Femur (tissue), 1 donor: ENCODE measurements at places on chromosomes 1 and 21.

GRCh38 chr1:8680664-8681650 is 136.5 kb downstream of the RERE start:
- DNase-seq, result no peak

- DNase-seq, result peak; percentile 49
Observed at GRCh38 chr1:231778009-231778719, 151.6 kb downstream of the DISC1 start.

GRCh38 chr1:46478721-46479485 is 10.7 kb upstream of the DMBX1 start:
- DNase-seq, result no peak

GRCh38 chr1:86713477-86713876 is 9.1 kb downstream of the SH3GLB1 start:
- DNase-seq, result no peak

GRCh38 chr1:44411861-44412260 is 6.8 kb downstream of the RNF220 start:
- no peak for DNase-seq

GRCh38 chr1:228983661-228984060 is 248.4 kb downstream of the RHOU start:
- peak; percentile 6 for DNase-seq

DNA sequence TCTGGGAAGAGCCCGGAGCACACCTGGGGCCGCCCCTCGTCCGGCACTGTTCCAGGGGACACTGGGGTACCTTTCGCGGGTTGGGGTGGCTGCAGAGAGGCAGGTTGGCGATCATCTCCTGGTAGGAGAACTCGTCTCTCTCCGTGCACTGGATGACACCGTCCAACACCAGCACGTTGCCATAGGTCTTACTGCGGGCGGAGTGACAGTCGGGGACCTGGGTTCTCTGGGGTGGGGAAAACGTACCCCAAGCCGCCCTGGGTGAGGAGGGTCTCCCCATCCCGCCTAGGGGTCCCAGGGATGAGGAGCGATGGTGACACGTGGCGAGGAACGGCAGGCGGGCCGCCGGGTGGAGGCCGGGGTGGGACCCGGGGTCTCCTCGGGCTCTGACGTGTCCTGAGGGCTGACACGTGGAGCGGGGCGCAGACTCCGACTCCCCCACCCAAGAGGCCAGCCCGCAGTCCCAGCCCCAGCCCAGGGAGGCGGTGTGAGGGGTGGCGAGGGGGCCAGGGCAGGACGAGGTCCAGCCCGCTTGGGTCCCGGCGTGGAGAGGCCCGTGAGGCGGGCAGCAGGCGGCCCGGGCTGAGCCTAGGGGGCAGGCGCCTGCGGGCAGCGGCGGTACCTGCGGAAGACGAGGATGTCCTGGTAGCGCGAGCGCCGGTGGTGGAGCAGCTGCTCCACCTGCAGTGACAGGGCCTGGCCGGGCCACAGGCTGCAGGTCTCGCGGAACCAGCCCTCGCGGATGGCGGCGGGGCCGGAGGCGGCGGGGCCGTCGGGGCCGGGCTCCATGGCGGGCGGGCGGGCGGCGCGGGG is 457 bp downstream of the SRM start:
- no peak for DNase-seq

DNA sequence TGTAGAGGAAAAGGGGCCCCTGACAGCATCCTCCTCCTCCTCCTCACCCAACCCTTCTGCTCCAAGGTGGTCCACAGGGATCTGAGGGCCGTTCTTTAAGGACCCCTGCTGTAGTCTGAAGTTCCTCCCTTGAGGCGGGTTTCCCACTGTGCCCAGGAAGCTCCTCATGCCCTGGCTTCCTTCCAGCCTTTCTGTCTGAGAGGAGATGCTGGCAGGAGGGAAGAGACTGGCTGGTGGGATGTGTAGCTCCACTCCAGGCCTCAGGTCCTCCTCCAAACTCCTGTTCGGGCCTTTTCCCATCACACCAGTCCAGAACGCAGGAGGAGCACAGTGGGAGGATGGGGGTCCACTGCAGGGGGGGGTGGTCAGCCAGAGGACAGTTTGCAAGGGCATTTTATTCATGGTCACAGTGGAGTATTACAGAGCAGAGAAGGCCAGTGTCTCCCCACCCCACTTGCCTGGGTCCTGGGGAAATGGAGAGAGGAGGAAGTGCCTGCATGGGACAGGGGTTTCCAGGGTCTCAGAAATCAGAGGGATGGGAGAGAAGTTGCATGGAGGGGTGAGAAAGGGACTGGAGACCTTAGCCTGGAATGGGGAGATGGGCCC is 7.8 kb downstream of the ETV3L start:
- DNase-seq, result peak; percentile 13

- DNase-seq, result peak; percentile 62
Observed at GRCh38 chr1:36203554-36204346, 20.5 kb upstream of the THRAP3 start.

GRCh38 chr21:36542312-36543101 is 62.6 kb upstream of the CLDN14 start:
- no peak for DNase-seq

DNA sequence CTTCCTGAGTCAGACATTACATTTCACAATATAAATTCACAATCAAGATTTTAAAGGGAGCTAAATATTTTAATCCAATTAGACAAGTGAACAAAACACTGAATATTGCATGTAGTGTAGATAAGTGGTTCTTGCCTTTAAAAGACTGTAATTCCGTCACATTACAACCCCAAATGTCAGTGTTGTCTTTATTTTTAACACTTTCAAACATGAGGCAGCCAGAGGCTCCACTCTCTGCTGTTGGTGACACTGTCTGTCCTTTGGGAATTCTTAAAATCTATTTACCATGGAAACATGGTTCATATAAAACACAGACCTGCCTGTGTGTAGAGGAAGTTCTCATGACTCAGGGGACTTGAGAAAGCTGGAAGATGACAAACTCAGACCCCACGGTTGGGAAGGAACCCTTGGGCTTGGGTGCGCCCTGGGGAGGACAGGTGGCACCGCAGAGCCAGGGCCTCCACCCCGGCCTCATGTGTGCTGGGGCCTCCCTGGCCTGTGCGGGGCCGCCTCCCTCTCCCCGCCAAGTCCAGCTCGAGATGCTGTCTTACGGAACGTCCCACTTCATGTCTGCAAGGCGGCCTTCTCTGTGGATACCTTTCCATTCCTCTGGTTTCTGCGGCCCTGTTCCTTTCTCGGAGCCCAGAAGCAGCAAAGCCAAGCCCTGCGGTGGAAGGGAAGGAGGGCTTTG is 239.0 kb downstream of the SDCCAG8 start:
- DNase-seq, result no peak

DNA sequence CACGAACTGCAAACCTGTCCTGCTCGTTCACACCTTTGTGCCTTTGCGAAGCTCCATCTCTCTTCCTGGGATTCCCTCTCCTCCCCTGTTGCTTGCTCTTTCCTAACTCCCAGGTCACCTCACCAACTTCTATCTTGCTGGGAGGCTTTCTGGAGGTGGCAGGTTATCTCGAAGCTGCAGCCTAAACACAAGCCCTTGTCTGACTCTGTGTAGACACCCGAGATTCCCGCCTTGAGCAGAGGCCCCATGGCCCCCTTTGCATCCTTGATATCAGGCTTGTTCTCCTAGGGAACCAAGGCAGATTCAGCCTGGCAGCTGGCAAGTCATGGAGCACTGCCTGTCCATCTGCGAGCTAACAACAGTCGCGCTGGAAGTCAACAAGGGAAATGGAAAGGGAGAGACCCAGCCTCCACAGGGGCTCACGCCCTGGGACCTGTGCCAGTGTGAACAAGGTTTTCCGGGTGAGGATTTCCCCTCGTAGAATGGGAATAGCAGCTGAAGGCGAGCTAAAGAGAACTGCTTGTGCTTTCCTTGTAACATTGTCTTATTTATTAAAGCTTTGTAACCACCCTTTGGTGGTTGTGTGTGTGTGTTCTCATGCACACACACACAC is 109.5 kb upstream of the JUN start:
- DNase-seq, result peak; percentile 54

- peak; percentile 7 for DNase-seq
Observed at GRCh38 chr1:53549287-53549686, 90.1 kb downstream of the DMRTB1 start.

GRCh38 chr1:26946270-26946669 is 14.0 kb downstream of the KDF1 start:
- DNase-seq, result no peak

DNA sequence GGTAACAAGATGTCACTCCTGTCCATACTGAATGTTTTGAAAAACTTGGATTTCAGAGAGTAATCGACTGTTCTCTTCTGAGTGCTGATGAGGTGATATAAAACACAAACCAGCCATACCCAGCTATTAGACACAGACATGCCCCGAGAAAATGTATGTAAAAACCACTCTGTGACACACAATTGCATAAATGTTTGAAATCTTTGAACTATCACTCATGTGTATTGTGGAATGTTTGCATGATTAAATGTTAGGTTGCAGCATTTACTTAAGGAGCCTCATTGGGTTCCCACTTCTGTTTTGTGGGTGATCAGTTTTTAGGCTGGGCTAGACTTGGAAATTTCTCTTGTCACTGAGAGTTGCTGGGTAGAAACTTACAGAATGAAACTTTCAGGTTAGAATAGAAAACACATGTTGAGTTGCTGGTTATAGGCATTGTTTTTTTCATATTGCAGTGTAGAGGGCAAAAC is 270.4 kb upstream of the B3GALT2 start:
- no peak for DNase-seq

DNA sequence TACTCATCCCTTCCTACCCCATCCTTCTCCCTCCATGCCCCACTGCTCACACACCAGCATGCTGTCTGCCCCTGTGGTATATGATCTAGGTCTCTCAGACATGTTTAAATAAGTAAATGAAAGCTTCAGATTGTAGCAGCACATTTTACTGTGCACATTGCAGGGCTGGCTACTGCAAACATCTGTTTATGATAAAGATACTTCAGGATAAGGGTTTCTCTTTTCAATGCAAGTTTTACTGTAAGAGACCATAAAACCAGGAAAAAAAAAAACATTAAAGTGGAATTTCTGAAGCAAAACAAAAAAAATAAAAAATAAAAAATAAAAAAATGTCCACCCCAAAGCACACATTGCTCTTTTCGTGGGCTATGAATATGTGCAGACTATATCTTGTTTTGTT is 184.4 kb downstream of the USH2A start:
- no peak for DNase-seq

GRCh38 chr1:158652721-158653334 is 33.7 kb downstream of the SPTA1 start:
- no peak for DNase-seq

DNA sequence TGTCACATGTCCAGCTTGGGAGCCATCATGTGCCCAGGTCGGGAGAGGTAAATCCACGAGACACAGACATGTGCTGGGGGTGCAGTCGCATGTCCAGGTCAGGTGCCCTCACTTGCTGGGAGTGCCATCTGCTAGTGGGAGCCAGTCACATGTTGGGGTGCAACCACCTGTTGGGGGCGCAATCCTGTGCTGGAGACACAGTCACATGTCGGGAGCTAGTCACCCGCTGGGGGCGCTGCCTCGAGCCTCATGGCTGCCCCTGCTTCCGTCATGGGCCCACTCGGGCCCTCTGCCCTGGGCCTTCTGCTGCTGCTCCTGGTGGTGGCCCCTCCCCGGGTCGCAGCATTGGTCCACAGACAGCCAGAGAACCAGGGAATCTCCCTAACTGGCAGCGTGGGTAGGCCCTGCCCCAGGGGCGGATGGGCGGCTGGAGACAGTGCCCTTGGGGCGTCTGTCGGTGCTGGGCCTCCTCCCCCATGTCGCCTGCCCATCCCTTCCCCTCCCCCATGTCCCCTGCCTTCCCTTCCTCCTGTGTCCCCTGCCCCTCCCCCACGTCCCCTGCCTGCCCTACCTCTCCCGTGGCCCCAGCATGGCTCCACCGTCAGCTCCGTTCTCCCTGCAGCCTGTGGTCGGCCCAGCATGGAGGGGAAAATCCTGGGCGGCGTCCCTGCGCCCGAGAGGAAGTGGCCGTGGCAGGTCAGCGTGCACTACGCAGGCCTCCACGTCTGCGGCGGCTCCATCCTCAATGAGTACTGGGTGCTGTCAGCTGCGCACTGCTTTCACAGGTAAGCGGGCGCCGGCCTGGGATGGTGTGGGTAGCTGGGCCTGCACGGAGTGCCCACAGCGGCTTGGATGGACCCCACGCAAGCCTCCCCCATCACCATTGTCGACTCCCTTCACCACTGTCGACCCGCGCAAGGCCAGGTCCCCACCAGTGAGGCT is at the start of gene PRSS38:
Gene PRSS38 (plus strand): TSS at position 208 of the 942 bp plus-strand sequence. CDS start 42 bp downstream, at position 250.
- DNase-seq, result no peak

DNA sequence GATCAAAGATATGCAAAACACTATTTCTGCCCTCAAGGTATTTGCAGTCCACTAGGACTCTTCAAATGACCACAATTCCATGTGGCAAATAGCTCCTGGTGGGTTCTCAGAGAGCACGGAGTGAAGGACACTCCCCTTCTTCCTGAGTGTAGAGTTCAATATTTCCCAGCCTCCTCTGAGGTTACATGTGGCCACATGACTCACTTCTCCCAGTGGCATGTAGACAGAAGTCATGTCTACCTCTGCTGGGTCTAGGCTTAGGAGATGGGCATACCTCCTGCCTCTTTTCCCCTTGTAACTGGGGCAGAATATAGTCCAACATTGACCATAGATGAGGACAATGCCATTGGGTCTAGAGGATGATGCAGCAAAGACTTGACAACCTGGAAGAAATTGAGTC is 191.4 kb downstream of the MIS18A start:
- DNase-seq, result no peak

DNA sequence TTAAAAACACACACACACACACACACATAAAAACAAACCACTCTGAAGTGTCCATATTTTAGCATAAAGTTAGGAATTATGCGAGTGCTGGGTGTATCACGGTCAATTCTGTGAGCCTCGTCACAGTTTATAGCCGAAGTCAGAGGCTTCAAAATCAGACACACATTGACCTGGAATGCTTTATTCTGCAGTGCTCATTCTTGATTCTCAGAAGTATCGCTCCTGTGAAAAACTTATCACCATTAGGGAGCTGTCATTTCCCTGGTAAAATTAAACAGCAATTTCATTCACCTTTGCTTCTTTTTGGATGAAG is 8.7 kb upstream of the IRF2BP2 start:
- no peak for DNase-seq

DNA sequence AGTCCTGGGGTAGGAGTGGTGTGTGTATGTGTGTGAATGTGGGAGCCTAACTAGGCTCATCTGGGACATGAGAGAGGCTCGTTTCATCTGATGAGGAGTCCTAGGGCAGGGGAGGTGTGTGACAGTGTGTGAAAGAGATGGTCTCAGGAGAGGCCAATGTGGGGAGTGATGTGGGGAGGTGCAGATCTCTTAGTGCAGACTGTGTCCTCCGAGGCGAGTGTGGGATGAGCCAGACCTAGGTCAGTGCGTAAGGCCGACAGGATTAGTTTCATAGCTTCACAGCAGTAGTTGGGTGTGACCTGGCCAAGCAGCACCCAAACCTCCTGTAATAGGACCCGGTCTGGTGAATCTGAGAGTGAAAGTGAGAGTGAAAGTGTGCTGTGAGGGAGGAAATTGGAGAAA is 94.7 kb downstream of the LIPI start:
- DNase-seq, result no peak

DNA sequence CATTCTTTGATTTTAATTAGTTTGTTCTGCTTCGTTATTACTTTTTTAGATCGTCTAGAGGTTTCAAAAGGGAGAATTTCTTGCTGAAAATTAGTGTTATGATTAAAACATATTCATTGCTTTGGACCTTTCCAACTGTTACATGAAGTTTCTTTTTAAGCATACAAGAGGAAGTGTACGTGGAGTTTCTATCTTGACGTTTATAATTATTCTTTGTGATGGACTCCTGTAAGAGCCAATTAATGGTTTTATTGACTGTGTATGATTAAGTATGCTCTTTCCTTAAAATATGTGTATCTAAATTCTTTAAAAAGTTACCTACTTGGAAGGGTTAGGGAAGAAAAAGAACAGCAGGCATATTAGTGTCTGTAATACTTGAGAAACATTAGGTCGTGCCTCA is 37.8 kb downstream of the SPEN start:
- DNase-seq, result no peak

- no peak for DNase-seq
Observed at GRCh38 chr21:38436341-38436740, 61.9 kb downstream of the ERG start.
